Left ventricle myocardium inferior (tissue), 1 donor: ENCODE measurements at places on chromosomes 11 and 22.
A peak's percentile ranks its signal among the peaks of the same experiment; 100 is the strongest.

DNA sequence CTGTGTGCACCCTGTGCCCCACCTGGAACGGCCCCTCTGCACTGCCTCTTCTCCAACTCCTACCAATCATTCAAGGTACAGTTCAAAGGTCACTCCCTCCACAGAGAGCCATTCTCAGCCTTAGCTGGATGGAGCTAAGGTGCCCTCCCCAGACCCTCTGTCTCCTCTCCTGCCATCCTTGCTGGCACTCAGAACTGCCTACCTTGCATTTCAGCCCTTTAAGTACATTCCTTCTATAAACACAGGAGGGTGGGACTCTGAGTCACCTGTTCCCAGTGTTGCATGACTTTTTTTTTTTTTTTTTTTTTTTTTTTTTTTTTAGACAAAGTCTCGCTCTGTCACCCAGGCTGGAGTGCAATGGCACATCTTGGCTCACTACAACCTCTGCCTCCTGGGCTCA is 8.6 kb downstream of the TTLL1 start:
- H3K4me3 ChIP-seq = no peak overlapping the region
- no peaks in the 10 kb centered on the region for H3K27me3 ChIP-seq
- peaks cover 16% of the 10 kb centered on the region for H3K4me1 ChIP-seq
- no peaks in the 10 kb centered on the region for H3K36me3 ChIP-seq

GRCh38 chr22:45207981-45208664 is 32.6 kb downstream of the KIAA0930 start:
- H3K4me1 ChIP-seq = peaks cover 16% of the 10 kb centered on the region
- no peak overlapping the region for H3K4me3 ChIP-seq
- DNase-seq = no peak
- no peaks in the 10 kb centered on the region for H3K27me3 ChIP-seq
- no peak overlapping the region for H3K27ac ChIP-seq
- H3K36me3 ChIP-seq = peaks cover 19% of the 10 kb centered on the region

DNA sequence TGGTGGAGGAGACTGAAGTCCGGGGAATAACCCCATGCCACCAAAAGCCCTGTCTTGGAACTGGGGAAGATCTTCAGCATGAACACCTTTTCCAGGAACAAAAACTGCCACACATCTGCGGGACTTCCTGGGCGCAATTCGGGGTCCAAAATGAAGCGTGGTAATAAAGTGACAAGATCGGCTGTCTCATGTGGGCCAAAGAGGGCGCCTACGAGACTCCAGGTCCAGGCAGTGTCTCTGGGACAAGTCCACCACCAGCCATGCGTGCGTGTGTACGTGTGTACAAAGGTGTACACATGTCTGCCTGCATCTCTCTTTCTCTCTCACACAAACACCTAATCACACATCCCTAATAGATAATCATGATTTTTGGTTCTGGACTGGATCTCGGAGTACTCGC is 8.9 kb upstream of the MYBPC3 start:
- no peak for DNase-seq
- H3K27me3 ChIP-seq = no peaks in the 10 kb centered on the region
- H3K36me3 ChIP-seq = no peaks in the 10 kb centered on the region
- no peak overlapping the region for H3K4me3 ChIP-seq

DNA sequence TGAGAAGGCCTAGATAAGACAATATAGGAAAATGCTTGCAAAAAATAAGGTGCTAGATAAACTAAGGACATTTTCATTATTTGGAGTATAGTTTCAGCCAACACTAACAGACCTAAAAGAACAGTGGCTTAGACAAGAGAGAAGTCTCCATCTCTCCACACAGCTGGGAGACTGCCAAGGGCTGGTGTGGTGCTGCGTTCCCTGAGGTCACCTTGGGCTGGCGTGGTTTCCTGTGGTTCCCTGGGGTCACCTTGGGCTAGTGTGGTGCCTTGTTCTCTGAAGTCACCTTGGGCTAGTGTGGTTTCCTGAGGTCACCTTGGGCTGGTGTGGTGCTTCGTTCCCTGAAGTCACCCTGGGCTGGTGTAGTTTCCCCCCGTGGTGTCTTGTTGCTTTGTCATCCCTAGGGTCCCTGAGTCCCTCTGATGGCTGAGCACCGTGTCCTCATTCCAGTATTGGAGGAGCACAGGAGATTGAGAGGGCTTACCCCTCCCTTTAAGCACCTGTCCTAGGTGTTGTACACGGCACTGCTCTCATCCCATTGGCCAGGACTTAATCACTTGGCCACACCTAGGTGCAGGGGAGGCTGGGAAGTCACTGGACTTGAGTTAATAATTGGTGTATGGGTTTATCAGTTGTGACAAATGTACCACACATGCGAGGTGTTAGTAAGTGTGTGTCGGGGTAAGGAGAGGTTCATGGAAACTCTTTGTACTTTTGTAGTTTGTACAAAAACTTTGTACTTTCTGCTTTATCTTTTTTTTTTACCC is 14.9 kb downstream of the SAMM50 start:
- H3K36me3 ChIP-seq = peaks cover 99% of the 10 kb centered on the region
- no peak overlapping the region for H3K27ac ChIP-seq
- no peaks in the 10 kb centered on the region for H3K27me3 ChIP-seq
- no peak overlapping the region for H3K4me3 ChIP-seq

- no peaks in the 10 kb centered on the region for H3K27me3 ChIP-seq
- H3K27ac ChIP-seq = peak overlapping the region; percentile 89
- no peaks in the 10 kb centered on the region for H3K36me3 ChIP-seq
- peak overlapping the region; percentile 72 for H3K4me3 ChIP-seq
- H3K4me1 ChIP-seq = peaks cover 14% of the 10 kb centered on the region
These were observed 19.1 kb downstream of the MIF start for GRCh38 chr22:23913306-23913660.
